ENCODE measurements at places on chromosomes 4 and X. TPM values are rescaled to one million over a fixed set of nuclear protein-coding genes. Genes with fewer than 3 reads are reported as not detected.

DNA sequence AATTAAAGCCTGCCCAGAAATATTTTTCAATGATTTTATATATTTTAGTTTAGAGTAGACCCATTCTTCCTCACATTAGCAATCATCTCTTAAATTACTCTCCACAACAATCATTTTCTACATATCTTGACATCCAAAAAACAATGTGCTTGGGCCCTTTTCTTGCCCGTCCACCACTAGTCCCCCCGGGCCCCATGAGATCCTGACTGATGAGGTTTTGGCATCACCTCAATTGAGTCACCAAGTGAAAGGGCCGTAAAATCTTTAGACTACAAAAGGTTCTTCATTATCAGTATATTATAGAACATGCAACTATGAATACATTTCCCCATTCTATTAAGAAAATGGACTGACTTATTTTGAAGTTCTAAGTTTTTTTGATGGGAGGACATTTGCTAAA, 4.0 kb upstream of the CDKL2 start:
- H3K27me3 ChIP-seq = no peaks in the 10 kb centered on the region
- peaks cover 6% of the 10 kb centered on the region for H3K4me1 ChIP-seq
- no peak overlapping the region for H3K4me3 ChIP-seq
- no peak for DNase-seq
- no peak overlapping the region for H3K27ac ChIP-seq
- H3K36me3 ChIP-seq = no peaks in the 10 kb centered on the region

- H3K4me1 ChIP-seq = no peaks in the 10 kb centered on the region
- no peak overlapping the region for H3K4me3 ChIP-seq
- no peak overlapping the region for H3K27ac ChIP-seq
- no peaks in the 10 kb centered on the region for H3K27me3 ChIP-seq
Measured at GRCh38 chr4:146465628-146466027, 56.1 kb downstream of the SLC10A7 start.

GRCh38 chrX:123077631-123078030, 106.4 kb upstream of the GRIA3 start:
- no peaks in the 10 kb centered on the region for H3K4me1 ChIP-seq
- H3K27me3 ChIP-seq = no peaks in the 10 kb centered on the region
- H3K36me3 ChIP-seq = no peaks in the 10 kb centered on the region
- H3K4me3 ChIP-seq = no peak overlapping the region

DNA sequence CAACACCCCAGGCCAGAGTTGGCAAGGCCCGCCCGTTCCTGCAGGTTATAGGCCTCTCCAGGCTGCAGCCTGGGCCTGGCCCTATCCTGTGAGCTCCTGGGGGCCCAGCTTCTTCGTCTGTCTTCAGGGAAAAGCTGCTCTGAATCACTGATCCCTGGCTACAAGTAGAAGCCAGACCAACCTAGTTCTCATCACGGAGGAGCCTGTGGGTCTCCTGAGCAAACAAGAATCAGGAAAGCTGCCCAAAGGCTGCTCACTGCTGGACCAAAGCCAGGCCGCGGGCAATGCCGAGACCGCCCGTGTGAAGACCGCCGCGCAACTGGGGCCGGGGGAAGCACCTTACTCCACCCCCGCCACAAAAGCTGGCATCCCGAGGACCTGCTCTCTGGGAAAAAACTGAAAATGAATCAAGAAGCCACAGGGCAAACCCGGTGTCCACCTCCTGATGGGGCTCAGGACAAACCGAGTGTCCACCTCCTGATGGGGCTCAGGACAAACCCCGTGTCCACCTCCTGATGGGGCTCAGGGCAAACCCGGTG, 12.8 kb downstream of the CTBP1 start:
- DNase-seq = no peak
- H3K36me3 ChIP-seq = peaks cover 75% of the 10 kb centered on the region
- H3K4me3 ChIP-seq = no peak overlapping the region

DNA sequence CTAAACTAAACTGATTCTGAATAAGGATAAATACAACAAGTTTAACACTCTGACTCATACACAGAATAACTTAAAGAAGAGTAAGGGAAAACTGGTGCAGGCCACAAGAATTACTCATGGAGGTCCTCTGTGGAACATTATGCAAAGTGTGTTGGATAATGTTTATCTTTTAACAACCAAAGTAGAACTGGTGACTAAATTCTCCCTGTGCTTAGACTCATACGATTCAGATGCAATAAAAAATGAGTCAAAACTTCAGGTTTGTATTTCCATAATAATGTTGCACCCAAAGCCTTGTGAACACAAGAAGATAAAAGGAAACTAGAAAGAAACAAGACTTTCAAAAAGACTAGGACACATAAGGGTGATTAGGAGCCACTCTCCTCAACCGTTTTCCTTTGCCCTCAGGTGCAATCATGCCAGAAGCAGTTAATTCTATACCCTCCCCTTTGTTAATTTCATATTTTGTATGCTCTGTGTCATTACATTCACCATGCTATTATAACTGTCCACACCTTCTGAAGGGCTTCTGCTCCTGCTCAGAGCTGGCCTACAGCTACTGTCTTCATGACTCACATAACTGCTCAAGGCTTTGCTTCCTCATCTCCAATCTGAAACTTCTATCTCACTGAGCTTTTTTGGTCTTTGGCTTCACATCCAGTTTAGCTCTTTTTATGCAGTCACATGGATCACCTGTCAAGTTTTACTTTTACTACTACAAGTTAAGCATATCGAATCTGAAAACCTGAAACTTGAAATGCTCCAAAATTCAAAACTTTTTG, 60.2 kb downstream of the KCNIP4 start:
- H3K27me3 ChIP-seq = no peaks in the 10 kb centered on the region
- no peaks in the 10 kb centered on the region for H3K36me3 ChIP-seq
- H3K4me3 ChIP-seq = no peak overlapping the region
- DNase-seq = peak; percentile 93
- H3K27ac ChIP-seq = no peak overlapping the region

- no peaks in the 10 kb centered on the region for H3K36me3 ChIP-seq
- H3K4me3 ChIP-seq = no peak overlapping the region
- H3K27ac ChIP-seq = peak overlapping the region; percentile 59
- no peaks in the 10 kb centered on the region for H3K27me3 ChIP-seq
- H3K4me1 ChIP-seq = peaks cover 6% of the 10 kb centered on the region
Measured at GRCh38 chr4:123649250-123649644, 252.7 kb downstream of the SPRY1 start.

DNA sequence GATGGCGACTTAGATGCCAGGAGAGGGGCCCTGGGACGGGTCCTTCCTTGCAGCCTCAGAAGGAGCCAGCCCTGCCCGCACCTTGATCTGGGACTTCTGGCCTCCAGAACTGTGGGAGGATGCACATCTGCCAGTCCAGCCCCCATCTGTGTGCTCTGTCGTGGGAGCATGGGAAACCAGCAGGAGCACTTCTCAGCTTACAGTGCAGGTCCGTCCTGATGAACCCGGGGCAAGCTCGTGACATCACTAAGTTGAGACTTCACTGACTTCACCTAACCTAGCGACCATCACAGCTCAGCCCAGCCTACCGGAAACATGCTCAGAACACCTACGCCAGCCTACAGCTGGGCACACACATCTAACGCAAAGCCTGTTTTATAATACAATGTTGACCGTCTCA, 38.1 kb downstream of the ABLIM2 start:
- H3K36me3 ChIP-seq = no peaks in the 10 kb centered on the region
- DNase-seq = no peak
- H3K4me3 ChIP-seq = no peak overlapping the region
- H3K27ac ChIP-seq = no peak overlapping the region
- peaks cover 49% of the 10 kb centered on the region for H3K27me3 ChIP-seq

DNA sequence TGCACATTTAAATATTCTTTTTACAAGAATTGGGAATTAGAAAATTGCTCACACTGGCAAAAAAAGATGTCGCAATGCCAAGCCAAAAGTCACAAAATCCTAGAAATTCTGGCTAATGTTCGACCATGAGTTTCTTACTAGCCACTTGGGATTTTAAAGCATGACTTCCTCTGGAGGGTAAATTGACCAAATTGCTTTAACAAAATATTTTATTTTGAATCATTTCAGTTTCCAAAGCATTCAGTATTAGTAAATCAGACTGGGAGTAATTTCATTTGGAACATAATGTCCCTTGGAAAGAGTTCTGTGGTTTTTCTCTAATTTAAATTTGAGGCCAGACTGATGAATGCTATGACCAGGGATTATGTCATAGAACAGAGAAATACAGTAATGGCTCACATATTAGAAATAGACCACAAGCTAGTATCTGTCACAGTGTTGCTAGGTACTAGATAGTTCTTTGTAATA, 7.6 kb upstream of the CXCL5 start:
- H3K27ac ChIP-seq = no peak overlapping the region
- H3K4me1 ChIP-seq = no peaks in the 10 kb centered on the region
- DNase-seq = peak; percentile 38
- H3K4me3 ChIP-seq = no peak overlapping the region
- H3K27me3 ChIP-seq = no peaks in the 10 kb centered on the region

GRCh38 chrX:20300822-20301221, 34.1 kb upstream of the RPS6KA3 start:
- no peaks in the 10 kb centered on the region for H3K4me1 ChIP-seq
- no peak for DNase-seq
- H3K27me3 ChIP-seq = no peaks in the 10 kb centered on the region
- H3K4me3 ChIP-seq = no peak overlapping the region
- H3K27ac ChIP-seq = no peak overlapping the region
- no peaks in the 10 kb centered on the region for H3K36me3 ChIP-seq

DNA sequence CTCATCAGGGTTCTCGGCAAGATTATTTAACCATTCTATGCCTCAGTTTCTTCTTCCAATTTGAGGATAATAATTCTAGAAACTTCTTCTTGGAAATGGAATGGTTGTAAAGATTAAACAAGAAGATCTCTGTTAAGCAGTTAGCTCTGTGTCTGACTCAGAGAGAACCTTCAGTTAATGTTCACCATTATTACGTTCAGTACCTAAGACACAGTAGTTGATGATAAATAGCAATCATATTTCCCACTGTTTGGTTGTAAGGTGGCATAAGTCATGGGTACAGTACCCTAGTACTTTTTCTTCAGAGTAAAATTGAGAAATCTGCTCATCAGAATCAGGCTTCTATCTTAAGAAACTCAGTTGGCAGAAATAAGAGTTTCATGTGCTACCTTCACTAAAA, 366.5 kb upstream of the BOD1L1 start:
- H3K4me3 ChIP-seq = no peak overlapping the region
- no peak for DNase-seq
- no peaks in the 10 kb centered on the region for H3K36me3 ChIP-seq

DNA sequence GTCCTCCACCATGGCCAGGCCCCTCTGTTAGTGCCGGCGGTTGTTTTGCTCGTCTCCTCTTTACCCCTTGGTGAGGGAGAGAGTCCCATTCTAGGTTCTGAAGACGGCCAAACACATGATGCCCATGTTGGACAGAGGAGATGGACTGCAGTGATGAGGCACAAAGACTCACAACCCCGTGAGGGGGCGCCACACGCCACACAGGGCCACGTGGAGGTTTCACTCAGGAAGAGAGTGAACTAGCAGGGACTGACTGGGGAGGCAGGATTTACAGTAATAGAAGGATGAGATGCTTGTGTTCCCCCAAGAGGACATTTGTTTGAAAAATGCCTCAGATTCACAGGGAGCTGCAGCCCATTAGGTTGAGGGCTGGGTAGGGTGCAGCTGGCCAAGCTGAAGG, 655.3 kb upstream of the FRG1 start:
- peaks cover 2% of the 10 kb centered on the region for H3K4me1 ChIP-seq
- H3K4me3 ChIP-seq = no peak overlapping the region
- no peaks in the 10 kb centered on the region for H3K27me3 ChIP-seq
- DNase-seq = no peak
- H3K36me3 ChIP-seq = no peaks in the 10 kb centered on the region

- no peaks in the 10 kb centered on the region for H3K36me3 ChIP-seq
- H3K4me3 ChIP-seq = no peak overlapping the region
- H3K4me1 ChIP-seq = no peaks in the 10 kb centered on the region
- DNase-seq = no peak
Measured at GRCh38 chr4:176123710-176124407, 58.2 kb downstream of the WDR17 start.

- no peaks in the 10 kb centered on the region for H3K36me3 ChIP-seq
- H3K4me1 ChIP-seq = peaks cover 7% of the 10 kb centered on the region
- H3K4me3 ChIP-seq = no peak overlapping the region
Measured at GRCh38 chrX:68681443-68681941, 34.0 kb downstream of the STARD8 start.

DNA sequence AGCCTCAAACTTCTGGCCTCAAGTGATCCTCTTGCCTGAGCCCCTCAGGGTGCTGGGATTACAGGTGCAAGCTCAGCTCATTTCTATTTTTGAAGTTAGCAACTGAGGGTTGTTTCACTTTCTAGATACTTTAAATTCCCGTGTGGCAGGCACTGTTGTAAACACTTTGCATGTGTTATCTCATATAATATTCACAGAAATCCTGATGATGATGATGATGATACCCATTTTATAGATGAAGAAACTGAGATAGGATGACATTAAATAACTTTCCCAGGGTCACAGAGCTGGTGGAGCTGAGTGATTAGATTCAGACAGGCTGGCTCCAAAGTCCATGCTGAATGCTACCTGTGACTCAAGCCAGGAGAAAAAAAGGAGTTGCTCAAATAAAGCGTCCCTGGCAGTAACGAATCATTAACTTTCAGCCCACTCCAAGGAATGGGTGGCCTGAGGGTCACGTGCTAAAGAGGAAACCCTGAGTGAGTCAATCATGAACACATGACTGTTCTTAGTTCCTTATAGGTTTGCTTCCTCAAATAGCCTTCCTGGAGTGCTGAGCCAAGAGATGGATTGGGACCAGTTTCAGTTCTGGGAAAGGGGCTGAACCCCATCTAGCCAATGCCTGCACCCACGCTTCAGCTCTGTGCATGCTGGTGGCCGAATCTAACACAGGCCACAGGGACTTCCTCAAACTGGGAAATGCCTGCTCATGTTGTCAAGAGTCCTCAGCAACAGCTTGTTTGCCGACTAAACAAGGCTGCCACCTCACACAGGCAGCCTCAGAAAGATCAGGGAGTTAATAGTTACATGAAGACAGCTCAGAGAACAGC, 52.8 kb downstream of the RBM47 start:
- H3K27me3 ChIP-seq = no peaks in the 10 kb centered on the region
- H3K36me3 ChIP-seq = no peaks in the 10 kb centered on the region
- H3K4me1 ChIP-seq = peaks cover 7% of the 10 kb centered on the region
- H3K27ac ChIP-seq = peak overlapping the region; percentile 91

DNA sequence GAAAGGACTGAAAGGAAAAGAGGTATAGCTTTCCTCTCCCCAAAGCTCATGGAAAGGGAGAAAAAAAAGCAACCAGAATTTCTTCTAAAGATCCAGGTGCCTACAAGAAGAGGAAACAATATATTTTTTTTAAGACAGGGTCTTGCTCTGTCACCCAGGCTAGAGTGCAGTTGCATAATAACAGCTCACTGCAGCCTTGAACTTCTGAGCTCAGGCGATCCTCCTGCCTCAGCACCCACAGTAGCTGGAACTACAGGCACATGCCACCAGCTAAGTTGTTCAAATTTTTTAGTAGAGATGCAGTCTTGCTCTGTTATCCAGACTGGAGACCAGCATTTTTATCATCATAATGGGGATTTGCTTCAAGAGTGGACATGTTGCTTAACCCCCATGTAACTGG, 30.5 kb upstream of the BBS12 start:
- no peaks in the 10 kb centered on the region for H3K36me3 ChIP-seq
- no peak overlapping the region for H3K4me3 ChIP-seq
- H3K27me3 ChIP-seq = no peaks in the 10 kb centered on the region
- no peak overlapping the region for H3K27ac ChIP-seq

ARHGAP10 gene
- 42.8 TPM for total RNA-seq

SHROOM2 gene
- total RNA-seq = 8.1 TPM

SOX3 gene
- total RNA-seq = not detected

PLP1 gene
- total RNA-seq = 0.28 TPM

VAMP7 gene
- total RNA-seq = 39.1 TPM

MFAP3L gene
- 0.36 TPM for total RNA-seq

PABPC1L2B gene
- not detected for total RNA-seq

All from IMR-90 (cell line).